ENCODE measurements at places on chromosomes 4 and X.
A peak's percentile ranks its signal among the peaks of the same experiment; 100 is the strongest.

DNA sequence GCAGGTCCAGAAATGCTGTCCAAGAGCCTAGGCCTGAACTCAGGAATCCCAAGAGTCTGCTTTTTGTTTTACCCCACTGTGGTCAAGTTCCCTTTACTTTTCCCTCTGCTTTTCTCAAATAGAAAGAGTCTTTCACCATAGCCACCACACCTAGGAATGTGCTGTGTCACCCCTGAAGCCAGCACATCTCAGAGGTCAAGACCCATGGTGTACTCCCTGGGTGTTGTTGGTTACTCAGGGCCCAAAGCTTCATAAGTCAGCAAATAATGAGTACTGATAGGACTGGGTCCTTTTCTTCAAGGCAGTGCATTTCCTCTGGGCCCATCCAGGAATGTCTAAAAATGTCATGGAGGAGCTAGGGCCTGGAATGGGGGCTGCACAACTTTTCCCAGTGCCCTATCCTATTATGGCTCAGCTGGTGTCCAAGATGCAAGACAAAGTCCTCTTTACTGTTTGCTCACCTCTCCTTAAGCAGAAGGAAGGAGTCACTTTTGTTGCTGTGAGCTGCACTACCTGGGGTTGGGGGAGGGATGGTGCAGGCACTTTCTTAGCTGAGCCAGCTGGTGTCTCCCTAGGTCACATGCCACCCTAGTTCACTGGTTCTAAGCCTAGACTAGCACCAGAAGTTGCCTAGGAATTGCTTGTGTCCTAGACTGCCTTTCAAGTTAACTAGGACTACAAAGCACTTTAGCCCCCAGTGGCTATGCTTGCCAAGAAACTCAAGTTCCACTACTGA, 62.4 kb upstream of the RXFP1 start:
- DNase-seq: no peak

- peak; percentile 46 for DNase-seq
These were observed 208.1 kb upstream of the TET2 start for GRCh38 chr4:104938624-104939023.

DNA sequence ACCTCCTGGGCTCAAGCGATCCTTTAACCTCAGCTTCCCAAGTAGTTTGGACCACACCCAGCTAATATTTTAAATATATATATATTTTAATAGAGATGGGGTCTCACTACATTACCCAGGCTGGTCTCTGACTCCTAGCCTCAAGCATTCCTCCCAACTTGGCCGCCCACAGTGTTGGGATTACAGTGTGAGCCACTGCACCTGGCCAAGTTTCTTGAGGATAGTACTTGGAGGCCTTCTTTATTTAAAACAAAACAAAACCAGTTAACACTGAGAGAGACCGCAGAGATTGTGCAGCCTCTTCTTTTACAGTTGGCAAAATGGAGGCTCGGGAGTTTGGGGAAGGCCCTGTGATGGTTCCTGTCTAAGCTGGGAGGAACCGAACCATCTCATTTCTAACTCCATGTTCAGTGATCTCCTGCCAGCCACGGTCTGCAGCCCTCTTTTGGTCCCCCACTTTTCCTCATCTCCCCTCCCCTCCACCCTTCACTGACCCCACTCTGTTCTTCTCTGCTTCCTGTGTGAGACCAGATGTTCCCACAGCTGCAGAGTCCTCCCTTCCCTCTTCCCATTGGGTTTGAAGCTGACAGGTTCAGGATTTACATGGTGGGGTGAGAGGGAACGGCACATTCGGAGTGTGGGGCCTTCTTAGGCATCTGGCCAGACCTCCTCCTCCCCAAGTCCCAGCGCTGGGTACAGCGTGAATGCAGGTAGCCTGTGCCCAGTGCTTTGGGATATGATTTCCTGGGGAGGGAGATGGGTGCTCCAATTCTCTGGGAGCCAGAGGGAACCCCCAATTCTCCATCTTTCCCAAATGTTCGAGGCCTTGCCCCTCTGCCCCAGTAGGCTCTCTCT, 1.4 kb upstream of the SORCS2 start:
- no peak for DNase-seq

GRCh38 chr4:7108046-7108625, 40.3 kb upstream of the GRPEL1 start:
- no peak for DNase-seq

DNA sequence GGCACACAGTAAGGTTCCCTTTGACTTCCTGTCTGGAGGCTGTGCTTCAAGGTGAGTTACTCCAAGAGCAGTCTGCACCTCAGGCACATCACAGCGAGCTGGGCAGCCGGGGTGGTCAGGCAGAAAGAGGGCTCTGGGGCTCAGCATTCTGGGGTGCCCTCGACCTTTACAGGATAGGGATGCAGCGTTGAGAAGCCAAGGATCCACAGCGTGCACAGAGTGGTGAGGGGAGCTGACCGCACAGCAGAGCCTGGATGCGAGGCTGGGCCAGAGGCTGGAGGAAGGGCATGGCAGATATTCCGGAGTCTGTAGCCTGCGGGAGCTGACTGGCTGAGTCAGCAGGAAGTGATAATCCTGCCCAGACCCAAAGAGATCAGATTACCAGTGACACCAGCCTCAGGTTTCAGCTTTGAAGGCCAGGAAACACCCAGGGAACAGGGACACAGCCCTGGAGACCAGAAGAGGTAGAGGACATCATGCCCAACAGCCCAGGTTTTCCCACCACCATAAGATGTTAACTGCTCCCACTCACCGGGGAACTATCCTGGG, 38.4 kb upstream of the PDLIM3 start:
- no peak for DNase-seq

GRCh38 chrX:11081511-11081910, 29.6 kb upstream of the HCCS start:
- DNase-seq: no peak

GRCh38 chrX:8738588-8739189, 6.8 kb upstream of the ANOS1 start:
- DNase-seq: no peak
